ENCODE measurements at places on chromosomes 5 and 9.

DNA sequence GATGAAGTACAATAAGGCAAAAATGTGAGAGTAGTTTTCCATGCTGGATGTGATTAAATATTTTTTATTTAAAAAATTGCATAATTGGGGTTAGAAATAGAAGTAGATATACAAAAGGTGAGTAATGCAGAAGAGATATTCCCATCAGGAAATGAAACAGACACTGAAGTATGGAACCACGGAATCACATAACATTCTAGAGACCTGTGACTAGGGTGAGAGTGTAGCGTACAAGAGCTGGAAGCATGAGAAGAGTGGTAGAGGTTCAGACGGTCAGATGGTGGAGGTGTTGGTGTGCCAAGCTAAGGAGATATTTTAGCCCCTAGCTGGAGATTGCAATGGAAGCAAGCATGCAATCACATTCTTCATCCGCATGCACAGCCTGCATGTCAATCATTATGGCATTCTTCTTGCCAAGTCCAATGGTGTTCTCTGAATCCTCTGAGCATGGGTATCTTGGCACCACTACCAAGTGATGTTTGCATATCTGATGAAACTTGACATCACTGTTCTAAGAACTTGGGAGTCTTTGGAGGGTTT, 587.8 kb downstream of the PSAT1 start:
- no peak for DNase-seq

GRCh38 chr9:123866497-123866896, 63.4 kb downstream of the DENND1A start:
- no peak for DNase-seq

GRCh38 chr9:89613912-89614892, 9.4 kb downstream of the GADD45G start:
- DNase-seq, result no peak

GRCh38 chr9:8877753-8878494, 1078.3 kb upstream of the DMAC1 start:
- no peak for DNase-seq

DNA sequence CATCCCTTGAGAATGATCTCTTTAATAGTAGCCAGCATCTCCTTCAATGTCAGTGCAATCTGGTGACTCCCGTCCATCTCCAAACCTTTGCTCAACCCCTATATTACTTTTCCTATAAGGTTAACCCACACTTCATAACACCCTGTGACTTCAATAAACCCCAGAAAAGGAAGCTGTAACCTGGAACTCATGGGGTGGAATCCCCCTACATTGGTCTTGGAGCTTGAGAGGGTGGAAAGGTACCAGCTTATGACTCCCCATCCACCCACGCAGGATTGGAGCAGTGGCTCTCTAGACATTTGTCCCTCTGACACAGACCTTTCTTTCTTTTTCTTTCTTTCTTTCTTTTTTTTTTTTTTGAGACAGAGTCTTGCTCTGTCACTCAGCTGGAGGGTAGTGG, 54.7 kb upstream of the ZFR start:
- no peak for DNase-seq

DNA sequence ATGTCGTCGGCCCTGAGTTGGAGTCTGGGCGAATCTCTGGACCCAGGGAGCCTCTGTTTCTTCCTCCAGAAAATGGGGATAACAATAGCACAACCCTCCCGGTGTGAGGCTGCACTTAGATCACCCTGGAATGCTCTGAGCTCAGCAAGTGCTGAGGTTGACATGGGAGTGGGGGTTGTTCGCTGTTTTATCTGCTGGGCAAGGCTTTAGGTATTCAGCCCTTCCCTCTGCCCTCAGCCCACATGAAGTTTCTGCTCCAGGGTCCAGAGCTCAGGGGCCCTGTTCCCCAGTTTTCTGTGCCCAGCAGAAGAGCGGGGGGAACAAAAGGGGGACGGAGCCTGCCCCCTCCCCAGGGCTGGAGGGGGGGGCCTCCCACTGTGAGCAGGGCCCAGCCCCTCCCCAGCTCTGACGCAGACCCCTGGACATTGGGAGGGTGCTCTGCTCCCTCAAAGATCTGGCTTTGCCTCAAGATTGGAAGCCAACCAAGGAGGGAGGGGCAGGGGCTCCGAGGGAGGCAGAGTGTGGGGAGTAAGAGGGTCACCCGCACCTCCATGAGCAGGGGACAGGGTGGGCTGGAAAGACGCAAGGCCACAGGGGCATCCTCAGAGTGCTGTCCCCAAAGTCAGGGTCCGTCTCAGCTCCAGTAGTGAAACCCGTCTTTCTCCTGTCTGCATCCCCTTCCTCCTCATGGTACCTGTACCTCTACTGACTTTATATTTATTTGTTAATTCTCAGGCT, 215.6 kb downstream of the C9orf50 start:
- no peak for DNase-seq

DNA sequence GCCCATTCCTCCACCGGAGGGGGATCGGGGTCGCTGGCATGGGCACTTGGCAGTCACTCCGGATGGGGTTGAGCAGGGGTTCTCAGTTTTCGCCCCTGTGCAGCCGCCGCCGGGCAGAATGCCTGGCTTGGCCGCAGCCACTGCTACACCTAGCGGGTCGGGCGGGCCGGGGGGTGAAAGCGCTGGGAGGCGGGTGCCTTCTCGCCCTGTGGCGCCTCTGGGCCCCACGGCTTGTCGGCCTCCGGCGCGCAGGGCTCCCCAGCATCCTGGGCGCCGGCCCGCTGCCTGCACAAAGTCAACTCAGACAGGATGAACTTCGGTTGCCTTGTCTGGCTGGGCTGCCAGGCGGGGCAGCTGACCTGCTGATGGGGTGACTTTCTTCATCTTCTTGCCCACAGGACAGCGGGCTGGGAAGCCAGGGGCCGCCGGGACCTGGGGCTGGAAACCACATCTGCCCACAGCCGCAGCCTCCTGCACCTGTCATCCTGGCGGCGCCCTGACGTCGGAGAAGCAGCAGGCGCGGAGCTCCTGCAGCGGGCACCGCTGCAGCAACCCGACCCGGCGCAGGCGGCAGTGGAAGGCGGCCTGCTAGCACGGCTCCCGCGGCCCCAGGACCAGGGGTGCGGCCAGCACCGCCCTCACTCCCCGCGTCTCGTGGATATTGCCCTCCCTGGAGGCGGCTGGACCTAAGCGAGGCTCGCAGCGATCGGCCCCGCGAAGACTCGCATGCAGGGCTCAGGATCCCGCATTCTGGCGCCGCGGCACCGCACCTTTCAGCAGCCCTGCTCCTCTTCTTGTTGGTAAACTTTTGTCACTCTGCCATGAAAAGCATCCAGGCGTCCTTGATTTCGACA, 1.3 kb upstream of the ANKRD18A start:
- DNase-seq, result no peak

GRCh38 chr5:40689438-40689837, 9.7 kb downstream of the PTGER4 start:
- no peak for DNase-seq

GRCh38 chr5:33276628-33276950, 164.2 kb upstream of the TARS1 start:
- DNase-seq, result no peak

DNA sequence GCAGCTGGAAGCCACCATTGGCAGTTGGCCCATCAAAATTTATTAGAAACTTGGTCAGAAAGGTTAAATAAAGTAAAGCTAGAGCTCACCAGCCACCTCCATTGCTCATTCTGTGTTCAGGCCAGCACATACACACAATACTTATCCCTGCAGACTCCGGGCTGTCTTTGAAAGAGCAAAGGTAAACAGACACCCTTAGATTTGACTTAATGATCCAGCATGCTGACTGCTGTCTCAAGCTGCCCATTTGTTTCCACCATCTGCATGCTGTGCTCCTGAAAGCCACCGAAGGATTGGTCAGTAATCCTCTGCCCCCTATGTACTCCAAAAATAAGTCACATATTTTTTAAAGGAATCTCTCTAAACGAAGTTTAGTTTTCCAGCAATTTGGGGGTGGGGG, 1059.8 kb upstream of the DMAC1 start:
- DNase-seq, result no peak

DNA sequence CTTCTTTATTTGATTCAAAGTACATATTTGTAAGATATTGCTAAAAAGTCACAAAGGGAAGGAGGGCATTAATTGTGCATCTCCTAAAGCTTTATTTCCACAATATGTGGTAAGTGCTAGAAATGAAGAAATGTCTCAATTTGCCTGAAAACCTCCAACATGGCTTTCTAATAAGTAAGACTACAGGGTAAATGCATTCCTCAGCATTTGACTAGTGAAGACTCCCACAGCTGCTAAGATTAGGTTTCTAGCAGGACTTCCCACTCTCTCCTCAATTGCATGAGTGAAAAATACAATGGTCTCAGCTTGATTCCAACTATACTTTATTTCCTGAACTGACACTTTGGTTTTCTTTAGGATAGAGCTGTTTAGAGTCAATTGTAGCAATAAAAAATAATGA, 162.1 kb downstream of the ELAVL2 start:
- no peak for DNase-seq

- DNase-seq, result no peak
These were observed 14.9 kb upstream of the CTXN3 start for GRCh38 chr5:127634007-127634406.

DNA sequence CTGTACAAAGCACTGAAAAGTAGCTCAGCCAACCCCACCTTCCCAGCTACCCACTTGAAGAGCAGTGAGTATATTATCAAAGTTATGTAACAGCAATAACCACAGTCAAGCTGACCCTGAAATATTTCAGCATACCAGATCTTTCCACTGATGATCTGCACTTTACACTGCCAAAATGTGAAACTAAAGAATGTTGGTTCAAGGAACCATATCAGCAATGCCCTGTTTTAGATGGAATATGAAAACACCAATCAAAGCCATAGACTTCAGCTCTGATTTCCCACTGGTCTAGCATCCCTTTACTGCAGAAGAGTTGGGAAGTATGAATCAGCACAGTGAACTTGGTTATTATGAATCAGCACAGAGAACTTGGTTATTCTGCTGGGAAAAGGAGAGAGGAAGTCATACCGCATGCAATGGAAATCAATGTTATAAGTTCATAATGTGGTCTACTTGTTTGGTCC, 20.0 kb downstream of the CEMIP2 start:
- no peak for DNase-seq

GRCh38 chr9:13013991-13014883, 239.4 kb downstream of the LURAP1L start:
- no peak for DNase-seq

DNA sequence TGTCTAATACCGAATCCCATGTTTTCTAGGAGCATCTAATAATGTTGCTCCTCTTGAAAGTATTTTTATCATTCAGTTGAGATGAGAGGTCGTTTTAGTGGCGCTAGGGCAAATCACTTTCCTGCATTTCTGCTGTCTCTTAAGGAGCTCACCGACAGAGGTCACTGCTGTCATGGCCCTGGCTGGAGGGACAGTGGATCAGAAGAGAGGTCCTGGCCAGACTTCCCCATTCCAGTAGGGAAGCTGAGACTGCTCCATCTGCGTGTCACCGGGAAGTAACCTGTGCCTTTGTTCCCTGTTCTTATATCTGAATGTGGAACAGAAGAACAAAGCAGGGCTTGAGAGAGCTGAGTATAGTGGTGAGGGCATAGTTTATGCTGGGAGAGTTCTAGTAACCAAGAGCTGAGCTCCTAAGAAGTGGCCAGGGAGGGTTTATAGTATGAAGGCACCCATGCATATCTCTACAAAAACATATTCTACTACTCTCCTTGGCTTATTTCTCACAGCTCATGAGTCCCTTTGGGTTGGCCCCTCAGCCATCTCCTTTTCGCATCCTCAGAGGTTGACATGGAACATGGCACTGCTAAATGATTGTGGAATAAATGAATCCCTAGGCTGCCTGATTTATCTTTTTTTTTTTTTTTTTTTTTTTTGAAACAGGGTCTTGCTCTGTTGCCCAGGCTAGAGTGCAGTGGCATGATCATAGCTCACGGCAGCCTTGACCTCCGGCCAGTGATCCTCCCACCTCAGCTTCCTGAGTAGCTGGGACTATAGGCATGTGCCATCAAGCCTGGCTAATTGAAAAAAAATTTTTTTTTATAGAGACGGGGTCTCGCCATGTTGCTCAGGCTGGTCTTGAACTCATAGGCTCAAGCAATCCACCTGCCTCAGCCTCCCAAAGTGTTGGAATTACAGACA, 27.2 kb downstream of the ATP6V0E1 start:
- DNase-seq, result no peak

GRCh38 chr5:7754997-7755596, 95.8 kb downstream of the CFAP90 start:
- DNase-seq, result no peak

DNA sequence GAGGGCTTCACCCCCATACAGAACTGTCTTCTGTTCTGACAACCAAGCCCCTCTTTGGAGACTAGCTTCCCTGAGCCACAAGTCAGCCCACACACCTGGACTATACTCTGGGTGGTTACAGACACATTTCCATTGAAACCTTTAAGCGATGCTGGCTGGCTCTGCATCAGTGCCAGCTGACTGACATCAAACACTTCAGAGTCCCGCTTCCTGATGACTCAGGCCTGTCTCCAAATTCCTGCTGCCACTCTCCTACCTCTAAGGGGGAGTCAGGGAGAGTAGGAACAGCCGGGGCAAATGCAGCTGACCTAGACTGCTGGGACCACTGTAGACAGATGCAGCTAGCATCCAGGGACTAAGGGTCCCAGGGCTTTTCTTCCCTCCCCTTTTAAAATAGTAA, 59.4 kb downstream of the SIL1 start:
- no peak for DNase-seq

- no peak for DNase-seq
These were observed 58.2 kb upstream of the OTULINL start for GRCh38 chr5:14523243-14524034.

DNA sequence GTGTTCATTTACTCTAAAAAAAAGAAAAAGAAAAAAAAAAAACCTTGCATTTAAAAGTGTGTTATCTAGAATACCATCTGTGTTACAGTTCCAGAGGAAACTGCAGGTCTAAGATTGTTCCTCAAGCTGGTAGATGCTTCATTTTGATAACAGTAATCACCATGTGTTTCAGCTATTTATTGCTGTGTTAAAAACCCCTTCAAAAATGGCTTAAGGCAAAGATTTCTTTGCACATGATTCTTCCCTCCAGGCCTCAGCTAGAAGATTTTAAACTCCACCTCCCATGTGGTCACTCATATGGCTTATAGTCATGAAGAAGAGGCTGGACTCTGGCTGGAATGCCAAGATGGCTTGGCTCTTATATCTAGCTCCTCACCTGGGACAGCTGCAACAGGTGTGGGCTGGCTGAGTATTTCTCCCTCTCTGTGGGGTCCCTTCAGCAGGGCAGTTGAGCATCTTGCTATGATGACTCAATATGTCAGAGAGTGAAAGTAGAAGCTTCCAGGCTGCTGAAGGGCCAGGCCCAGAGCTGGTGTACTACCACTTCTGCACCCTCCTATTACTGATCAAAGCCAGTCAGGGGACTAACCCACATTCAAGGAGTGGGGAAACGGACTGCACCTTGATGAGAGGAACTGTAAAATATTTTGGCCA, 920.4 kb upstream of the DMAC1 start:
- no peak for DNase-seq

DNA sequence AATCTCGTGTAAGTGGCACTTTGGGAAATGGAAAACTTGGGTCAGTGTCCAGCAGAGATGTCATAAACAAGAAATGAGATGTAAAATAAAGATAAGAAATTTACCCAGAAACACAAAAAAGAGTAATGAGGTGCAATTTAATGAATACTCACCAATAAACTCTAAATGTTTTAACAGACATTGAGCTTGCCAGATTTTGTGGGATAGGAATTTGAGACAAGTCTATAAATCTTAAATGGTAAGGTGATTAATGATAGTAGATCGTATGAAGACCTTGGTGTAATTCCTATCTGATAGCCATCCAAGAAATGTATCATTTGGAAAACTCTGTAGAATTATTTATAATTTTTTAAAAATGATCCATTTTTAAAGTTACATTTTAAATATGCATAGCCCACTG, 682.4 kb downstream of the MAT2B start:
- no peak for DNase-seq
